ENCODE measurements at places on chromosomes 6 and 20.
A peak's percentile ranks its signal among the peaks of the same experiment; 100 is the strongest.

DNA sequence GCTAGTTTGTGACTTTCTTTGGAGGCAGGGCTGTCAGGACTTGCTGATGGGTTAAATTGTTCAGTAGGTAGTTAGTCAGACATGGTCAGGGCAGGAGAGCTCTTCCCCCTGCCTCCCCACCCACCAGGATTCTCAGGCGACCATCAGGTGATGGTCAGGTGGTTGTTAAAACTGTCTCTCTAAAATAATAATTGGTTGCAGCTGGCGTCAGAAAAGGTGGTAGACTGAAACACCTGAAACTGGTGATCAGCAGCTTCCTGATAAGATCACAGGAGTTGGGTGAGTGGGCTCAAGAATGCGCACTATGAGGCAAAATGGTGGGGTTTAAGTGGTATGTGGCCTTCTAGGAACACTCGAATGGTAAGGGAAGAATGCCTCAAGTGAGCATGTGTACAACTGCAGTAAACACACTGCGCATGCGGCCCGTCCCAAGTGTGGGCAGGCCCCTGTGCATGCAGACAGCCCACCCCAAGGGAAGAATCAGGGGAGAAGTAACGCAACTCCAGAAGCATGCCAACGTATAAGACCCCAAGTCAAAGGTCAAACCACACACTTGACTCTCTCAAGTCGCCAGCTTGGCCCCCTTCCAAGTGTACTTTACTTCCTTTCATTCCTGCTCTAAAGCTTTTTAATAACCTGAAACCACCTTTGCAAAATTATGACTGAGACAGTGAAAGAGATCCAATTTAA is 7.9 kb upstream of the BLCAP start:
- no peak for DNase-seq

DNA sequence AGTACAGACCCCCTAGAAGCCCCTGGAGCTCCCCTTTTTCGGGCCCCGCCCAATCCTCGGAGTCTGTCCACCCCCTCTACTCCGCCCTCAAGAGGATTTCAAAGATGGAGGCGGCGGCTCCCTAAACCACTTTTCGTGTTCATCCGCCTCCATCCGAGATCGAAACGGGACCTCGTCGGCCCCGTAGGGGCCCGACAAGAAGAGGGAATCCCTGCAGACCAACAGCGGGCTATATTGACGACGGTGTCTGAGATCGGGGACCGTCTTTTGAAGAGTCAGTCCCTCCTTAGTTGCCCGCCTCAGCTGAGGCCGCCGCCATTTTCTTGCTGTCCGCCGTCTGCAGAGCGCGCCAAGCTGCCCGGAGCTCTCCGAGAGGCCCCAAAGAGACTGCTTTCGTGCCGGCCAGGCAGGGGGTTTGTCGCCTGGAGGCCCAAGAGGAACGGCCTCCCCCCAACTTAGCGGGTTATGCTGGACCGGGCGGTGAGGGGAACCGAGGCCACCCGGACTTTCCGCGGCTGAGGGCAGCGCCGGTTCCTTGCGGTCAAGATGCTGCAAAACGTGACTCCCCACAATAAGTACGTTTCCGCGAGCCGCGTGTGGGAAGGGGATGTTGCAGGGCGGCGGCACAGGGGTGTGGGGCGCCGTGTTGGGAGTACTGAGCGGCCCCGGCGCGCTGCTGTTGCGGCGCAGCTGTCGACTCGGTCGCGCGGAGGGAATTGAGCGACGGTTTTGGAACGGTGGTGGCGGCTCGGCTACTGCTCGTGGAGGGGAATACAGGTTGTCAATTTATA is 4.2 kb downstream of the BRD2 start:
- no peak for DNase-seq

GRCh38 chr6:158969148-158969547 is 30.9 kb downstream of the RSPH3 start:
- no peak for DNase-seq

DNA sequence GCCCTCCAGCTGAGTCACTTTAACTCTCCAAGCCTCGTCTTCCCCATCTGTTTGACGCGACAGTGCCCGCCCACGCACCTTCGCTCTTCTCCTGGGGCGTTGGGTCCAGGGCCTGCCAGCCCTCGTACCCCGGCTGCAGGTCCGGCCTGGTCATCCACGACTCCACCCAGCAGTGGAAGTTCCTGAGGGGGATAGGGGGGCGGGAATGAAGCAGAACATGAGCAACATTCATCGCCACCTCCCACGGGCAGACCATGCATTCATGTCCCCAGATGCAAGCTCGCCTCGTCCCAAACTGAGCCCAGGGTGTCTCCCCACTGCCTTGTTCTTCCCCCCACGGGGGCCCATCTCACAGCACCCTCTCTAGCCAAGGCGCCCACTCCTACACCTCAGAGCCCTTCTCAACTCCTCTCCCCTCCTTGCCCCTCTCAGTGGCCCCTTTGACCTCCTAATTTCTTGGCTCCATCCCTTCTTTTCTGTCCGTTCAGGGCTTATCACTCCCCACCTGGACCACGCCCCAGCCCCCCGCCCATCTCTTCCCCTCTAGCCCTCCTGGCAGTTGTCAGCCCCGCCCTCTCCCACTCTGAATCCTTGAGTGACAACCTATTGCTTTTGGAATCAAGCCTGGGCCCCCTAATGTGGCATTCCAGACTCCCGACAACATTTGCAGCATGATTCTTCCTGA is 23.7 kb downstream of the TGM2 start:
- DNase-seq: no peak

DNA sequence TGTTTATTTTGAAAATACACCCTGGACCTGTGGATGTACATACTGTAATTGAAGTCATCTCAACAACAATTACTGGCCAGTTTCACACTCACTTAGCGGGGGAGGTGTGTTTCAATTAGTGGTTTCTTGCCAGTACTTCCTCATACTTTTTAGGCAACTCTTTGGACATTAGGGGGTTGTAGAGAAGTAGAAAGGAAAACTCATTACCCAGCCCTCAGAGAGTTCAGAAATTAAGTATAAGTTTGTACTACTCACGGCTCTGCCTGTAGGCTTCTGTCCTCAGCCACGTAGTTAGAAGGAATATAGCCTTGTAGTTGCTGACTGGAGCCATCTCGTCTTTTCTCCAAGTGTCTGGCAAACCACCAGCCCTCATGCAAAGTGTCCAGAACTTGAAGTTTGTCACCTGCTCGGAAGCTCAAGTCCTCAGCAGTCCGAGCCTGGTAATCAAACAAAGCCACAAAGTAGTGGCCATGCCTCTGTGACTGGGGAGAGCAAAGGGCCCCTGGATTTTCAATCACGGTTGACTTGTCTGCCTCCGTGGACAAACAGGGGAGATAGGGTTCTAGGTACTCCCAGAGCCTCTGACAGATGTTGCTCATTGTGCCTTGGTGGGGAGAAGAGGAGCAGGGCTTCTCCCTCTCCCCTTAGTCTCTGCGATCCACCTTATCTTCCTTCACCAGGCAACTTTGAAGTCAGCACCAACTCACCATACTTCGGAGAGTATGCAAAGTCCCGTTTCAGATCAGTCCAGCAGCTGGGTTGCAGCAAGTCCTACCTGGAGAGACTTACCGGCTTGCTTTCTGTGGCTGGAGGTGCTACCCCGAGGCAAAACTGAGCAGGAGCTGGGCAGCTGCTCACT is 749 bp downstream of the FRK start:
- no peak for DNase-seq

DNA sequence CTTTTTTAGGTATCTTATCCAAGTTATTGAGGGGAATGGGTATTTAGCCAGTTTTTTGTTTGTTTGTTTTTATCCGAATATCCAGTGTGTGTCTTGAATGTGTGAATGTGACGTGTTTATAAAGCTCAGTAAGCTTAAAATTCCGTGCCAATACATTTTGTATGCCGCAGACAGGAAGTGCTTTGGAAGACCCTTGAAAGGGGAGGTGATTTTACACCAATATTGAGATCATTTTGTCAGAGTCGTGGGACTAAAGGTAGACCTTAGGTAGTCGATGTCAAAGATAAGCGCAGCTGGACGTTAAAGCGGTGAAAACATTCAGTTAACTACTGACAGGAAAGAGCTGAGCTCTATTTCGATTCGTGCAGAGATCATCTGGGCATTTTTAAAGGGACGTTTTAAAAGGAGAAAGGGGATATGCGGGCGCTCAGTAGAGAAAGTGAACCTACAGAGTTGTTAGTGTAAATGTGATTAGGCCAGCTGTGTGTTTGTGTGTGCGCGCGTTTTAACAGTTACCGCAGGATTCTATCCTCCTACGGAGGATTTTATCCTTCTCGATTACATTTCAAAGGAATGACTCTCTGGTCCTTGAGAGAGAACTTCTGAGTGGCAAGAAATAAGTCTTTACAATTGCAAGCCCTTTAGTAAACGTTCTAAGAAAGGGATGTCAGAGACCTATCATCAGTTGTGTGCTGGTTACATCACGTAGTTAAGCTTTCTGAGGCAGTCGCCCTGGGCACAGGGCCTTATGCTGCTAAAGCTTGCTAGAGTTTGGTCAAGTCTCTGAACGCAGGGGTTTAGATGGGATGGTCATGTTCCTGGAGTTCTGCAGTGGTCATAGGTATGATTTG is 625 bp upstream of the ECHDC1 start:
- no peak for DNase-seq

GRCh38 chr6:126795161-126795560 is 323.3 kb upstream of the RSPO3 start:
- DNase-seq: no peak

GRCh38 chr20:41001497-41001896 is 27.1 kb upstream of the TOP1 start:
- DNase-seq: no peak

- no peak for DNase-seq
Measured at GRCh38 chr6:90460051-90460450, 126.8 kb downstream of the MAP3K7 start.

DNA sequence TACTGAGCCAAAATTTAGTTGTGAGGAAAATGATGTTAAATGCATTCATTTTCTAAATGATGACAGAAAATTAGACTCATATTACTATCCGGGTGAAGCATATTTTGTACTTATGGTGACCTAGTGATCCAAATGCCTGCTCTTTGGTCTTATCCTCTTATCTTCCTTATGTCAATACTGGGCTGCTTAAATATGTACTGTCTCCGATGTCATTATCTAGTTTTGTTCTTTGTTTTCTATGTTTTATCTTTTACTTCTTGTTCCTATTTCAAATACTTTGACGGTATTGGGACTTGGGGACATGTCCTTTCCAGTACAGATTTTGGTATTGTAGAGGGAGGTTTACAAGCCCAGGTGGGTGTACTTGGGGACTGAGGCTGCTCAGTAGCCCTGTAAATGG is 124.6 kb upstream of the ESR1 start:
- DNase-seq: no peak

DNA sequence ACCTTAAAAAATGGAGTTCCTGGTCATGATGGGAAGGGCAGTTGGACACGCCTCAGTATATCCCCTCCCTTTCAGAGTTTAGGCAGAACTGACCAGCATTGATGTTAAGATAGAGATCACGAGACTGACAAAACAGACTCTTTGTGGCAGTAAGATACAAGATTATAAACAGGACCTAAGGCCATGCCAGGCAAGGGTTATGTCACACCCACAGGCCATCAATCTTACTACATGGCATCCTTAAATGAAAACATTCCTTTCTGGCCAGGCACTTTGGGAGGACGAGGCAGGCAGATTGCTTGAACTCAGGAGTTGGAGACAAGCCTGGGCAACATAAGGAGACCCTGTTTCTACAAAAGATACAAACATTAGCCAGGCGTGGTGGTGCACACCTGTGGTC is 129.3 kb upstream of the MLN start:
- DNase-seq: no peak

DNA sequence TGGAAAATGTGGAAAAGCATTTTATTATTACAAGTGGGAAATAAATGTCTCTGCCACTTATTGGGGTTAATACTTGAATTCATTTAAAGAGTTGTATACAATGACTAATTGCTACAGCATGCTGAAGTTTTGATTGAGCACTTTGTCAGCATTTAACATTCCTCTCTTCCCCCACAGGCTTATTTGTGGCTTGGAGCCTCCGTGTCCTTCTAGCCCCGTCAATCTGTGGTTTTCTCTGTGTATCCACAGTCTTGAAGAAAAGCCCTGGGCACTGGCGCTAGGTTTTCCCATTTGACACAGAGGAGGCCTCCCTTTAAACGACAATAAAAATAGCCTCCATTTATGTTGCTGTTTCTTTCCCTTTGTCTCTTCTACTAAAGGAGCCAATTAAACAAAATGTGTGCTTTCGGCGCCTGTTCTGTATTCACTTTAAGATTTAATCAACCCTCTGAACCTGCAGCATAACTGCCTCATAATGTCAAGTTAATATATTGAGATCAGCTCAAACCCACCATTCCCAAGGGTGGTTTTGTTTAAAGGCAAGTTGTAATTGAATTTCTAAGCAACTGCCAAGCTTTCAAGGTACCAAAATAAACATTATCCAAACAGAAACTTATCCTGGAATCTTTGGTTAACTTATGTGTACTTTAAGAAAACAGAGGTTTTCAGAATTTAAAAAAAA is 326.6 kb upstream of the RNF24 start:
- DNase-seq: peak; percentile 49

- DNase-seq: no peak
Measured at GRCh38 chr6:109332748-109333147, 49.5 kb downstream of the CD164 start.

DNA sequence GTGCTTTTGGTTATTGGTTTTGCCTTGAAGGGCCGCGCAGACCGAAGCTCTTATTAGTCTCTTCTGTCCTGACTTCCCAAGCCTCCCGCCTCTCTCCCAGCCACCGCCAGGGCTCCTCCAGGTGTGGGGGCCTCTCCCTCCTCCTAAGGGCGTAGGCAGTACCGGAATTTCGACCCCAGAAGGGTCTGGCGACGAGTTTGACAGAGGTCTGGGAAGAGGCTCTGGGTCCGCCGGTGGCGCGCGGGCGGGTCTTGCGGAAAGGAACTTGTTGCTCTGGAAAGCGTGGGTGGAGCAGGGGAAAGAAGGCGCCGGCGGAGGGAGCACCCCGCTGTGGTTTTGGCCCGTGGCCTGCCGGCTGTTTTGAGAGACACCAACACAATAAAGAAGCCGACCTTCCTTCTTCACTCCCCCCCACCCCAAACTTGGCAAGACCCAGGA is 1.8 kb downstream of the PCSK2 start:
- DNase-seq: no peak

DNA sequence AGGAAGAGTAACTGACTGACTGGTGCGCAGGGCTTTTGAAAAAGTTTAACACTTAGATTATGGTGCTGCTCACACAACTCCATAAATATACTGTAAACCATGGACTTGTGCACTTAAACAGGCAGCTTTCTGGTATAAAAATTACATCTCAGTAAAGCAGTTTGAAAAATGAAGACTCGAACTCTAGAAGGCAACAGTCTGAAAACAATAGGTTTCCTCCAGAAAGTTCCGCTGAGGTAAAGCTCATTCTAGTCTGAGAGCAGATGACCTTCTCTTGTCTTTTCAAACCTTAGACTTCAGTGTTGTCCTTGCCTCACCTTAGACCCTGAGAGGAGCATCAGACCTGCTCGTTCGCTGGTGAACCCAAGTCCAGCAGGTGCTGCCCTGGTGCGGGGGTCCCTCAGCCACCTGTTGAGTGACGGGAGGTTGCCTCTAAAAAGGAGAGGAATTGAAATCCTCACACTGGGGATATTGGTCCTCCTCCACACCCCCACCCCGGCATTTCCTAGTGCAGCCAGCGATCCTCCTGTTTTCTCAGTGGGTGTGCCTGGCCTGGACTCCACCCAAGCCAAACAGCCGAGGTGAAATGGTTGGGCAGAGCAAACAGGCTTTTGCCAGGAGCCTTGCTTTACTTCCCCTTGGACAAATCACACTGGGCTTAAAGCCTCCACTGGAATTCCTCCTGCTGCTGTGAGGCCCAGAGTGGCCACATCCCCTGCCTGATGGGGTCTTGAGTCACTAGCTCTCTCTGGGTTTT is 14.7 kb upstream of the PYGB start:
- DNase-seq: peak; percentile 38

All from T1000 (cell line).